Hematopoietic multipotent progenitor cell (in vitro differentiated cells): ENCODE measurements at places on chromosomes 2 and 18. TPM values are rescaled to one million over a fixed set of nuclear protein-coding genes. Genes with fewer than 3 reads are reported as not detected.

- no peak for DNase-seq
Observed at GRCh38 chr2:199042660-199043379, 414.9 kb downstream of the SATB2 start.

GRCh38 chr2:51706220-51706619, 674.3 kb upstream of the NRXN1 start:
- no peak for DNase-seq

- no peak for DNase-seq
Observed at GRCh38 chr2:3485166-3485565, 34.2 kb downstream of the ADI1 start.

- DNase-seq: no peak
Observed at GRCh38 chr2:237643066-237643465, 15.7 kb downstream of the LRRFIP1 start.

GRCh38 chr2:239025096-239025801, 177.4 kb downstream of the TWIST2 start:
- no peak for DNase-seq

GRCh38 chr2:193806088-193806774, 1611.5 kb upstream of the TMEFF2 start:
- no peak for DNase-seq

DNA sequence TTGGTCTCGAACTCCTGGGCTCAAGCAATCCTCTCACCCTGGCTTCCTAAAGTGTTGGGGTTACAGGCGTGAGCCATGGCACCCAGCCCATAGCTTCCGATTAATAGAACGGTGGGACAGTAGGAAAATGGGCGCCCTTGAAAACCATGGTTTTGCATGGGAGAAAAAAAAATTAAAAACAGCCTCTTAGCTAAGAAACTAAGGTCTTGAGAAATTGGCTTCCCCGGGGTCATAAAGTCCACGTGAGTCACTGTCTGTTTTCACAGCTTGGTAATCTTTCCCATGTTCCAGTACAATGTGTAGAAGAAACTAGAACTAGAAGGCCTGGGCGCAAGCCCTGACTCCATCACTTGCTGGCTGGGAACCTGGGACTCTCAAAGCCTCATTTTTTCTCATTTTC, 20.7 kb downstream of the B3GNT2 start:
- no peak for DNase-seq

DNA sequence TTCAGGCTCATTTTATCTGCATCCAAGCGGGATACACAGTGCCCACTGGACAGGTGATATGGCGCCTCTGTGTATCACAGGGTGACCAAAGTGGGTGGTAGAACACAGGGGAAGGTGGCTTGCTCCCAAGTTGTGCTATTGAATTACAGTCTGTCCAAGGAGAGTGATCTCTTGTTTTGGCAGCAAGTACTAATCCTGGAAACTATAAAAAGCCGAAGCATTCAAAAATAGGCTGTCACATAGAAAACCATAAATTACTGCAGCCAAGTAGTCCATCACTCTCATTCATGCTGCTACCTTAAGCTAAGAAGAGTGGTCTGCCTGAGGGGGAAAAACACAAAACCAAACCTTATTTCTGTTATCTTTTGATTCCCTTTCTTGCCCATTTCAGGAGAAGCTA, 237.1 kb upstream of the POU3F3 start:
- DNase-seq: no peak

DNA sequence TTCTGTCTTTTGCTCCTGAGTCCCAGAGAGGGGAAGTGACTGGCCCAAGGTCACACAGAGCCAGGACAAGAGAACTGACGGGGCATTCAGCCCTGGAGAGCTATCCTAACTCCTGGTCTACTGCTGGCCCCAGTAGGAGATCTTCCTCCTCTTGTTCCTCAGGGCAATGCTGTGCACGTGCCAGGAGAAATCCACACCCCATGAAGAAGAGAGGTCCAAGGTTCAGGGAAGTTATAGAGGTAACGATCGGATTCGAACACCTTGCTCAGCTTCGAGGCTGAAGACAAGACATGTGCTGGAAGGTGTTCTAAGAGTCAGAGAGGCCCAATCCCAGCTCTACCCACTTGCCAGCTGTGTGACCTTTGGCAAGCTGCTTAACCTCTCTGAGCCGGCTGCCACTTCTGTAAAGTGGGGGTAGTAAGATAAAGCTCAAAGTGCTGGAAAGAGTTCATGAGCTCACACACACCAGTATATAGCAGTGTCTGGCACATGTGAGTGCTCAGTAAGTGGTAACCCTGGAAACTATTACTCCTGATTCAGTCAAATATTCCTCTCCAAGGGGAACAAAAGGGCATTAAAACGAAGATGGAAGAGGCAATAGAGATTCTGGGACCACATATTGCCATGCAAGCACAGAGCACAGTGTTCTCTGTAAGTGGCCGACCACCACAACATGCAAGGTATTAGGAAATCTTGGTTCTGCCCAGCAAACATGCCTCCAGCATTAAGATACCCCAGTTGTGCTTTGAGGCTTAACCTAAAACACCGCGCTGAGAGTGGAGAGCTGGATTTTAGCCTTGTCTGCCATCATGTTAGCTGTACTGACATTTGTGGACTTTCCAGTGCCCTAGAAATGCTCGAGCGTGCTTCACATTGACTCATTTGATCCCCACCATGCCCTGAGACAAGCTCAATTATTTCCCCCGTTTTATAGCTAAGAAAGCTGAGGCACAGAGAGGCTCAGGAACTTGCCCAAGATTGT, 25.6 kb downstream of the SERTAD2 start:
- DNase-seq: no peak

DNA sequence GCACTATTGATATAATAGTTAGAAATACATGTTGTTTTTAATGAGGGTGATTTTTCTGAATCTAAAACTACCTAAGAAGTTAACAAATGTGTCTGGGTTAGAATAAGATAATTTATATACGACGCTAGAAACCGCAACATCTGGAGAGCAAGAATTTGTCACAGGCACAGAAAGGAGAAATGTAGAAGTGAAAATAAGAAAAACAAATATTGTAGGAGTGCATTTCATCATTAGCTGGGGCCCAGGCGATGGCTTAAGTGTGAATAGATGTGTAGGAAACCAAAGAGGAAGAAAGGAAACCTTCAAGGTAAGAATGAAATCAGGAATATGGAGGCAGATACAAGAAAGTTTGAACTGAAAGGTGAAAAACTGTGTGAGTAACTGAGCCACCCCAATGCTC, 90.3 kb downstream of the LRP2 start:
- DNase-seq: no peak

DNA sequence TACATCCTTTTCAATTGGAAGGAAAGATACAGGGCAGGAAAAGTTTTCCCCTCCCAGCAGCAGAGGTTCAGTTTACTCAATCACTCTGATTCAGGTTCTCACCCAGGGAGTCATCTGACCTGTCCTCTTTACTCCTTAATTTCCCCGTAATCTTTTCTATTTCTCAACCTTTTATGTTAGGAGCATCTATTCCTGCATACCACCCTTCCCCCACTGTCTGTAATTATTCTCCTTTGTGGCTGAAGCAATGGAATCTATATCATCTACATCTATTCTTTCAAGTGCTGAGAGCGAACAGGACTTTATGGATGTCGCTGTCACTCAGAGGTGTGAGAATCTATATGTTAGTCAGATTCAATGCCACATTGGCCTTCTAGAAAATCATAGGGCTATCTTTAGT, 175.2 kb downstream of the NOL4 start:
- no peak for DNase-seq

- peak; percentile 97 for DNase-seq
Observed at GRCh38 chr2:207625014-207625907, at the start of gene METTL21A. METTL21A (minus strand) TSS chr2:207625394; CDS start chr2:207624375, 1,019 bp downstream.

- no peak for DNase-seq
Observed at GRCh38 chr2:204748286-204748685, 203.0 kb downstream of the PARD3B start.

- DNase-seq: no peak
Observed at GRCh38 chr2:179999000-179999399, 8.1 kb downstream of the CWC22 start.

GRCh38 chr2:6994536-6995128, 77.4 kb downstream of the RNF144A start:
- DNase-seq: no peak

GRCh38 chr2:114022360-114023085, 132.6 kb downstream of the ACTR3 start:
- no peak for DNase-seq

- DNase-seq: peak; percentile 1
Observed at GRCh38 chr2:222241128-222241870, 57.5 kb downstream of the PAX3 start.

GRCh38 chr2:20925265-20925889, 102.5 kb upstream of the LDAH start:
- DNase-seq: no peak

DNA sequence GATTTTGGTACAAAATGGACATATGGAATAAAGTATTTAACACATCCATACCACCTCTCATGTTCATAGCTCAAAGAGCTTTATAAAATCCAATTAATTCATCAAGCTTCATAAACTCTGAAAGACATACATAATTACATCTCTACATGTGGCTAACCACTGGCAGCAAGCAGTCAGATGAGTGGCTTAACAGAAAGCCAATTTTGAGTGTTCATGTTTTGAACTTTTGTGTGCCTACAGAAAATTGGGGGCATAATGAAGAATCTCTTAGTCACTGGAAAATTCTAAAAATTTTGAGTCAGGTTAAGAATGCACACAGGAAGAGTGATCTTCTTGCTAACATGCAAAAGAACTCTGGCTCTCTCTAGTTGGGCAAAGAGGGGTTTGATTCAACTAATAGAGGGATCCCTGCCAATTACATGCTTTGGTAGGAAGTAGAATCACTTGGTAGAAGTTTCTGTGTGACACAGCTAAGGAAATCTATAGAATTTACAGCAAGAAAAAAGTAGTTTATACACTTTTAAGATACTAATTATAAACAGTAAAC, 287.4 kb downstream of the NOL4 start:
- DNase-seq: no peak

CCDC85A gene
- 0.27 TPM for total RNA-seq

HOXD13 gene
- not detected for total RNA-seq

CFC1 gene
- not detected for total RNA-seq

EIF2AK2 gene
- 20.7 TPM for total RNA-seq

RNF181 gene
- 145 TPM for total RNA-seq

KLF11 gene
- 13.5 TPM for total RNA-seq

ABCG5 gene
- total RNA-seq: under 0.01 TPM

MAP3K19 gene
- under 0.01 TPM for total RNA-seq

VAMP5 gene
- 38.0 TPM for total RNA-seq

GAL3ST2 gene
- 3.8 TPM for total RNA-seq
